Sigmoid colon (tissue), 7 donors: ENCODE measurements at places on chromosomes 4 and X. TPM values are rescaled to one million over a fixed set of nuclear protein-coding genes. Genes with fewer than 3 reads are reported as not detected.

- no peak for DNase-seq
Measured at GRCh38 chrX:147485207-147485606, 426.5 kb upstream of the FMR1 start.

DNA sequence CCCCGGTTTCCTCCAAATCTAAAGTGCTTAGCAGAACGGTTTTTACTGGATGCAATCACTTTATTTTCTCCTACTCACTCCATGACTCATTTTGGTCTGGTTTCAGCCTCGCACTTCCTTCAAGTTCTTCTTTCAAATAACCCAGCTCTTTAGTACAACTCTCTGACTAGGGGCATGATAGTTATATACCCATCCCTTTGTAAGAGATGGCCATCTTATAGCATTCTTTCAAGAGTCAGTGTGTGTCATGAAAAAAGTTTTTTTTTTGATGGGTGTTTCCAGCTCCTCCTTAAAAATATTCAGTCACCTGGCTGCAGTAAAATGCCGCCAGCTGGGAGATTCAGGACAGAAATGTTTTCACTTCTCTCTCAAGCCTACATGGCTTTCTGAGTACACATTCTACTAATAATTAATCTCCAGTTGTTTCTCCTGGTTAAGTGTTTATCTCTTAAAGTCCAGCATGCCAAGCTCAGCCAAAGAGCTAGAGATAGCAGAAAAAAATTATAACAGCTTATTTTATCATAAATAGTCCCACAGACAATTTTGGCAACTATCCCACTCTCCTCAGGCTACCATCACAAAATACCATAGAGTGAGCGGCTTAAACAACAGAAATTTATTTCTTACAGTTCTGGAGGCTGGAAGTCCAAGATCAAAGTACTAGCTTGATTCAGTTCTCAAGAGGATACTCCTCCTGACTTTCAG, 139.3 kb downstream of the GASK1B start:
- DNase-seq = no peak

DNA sequence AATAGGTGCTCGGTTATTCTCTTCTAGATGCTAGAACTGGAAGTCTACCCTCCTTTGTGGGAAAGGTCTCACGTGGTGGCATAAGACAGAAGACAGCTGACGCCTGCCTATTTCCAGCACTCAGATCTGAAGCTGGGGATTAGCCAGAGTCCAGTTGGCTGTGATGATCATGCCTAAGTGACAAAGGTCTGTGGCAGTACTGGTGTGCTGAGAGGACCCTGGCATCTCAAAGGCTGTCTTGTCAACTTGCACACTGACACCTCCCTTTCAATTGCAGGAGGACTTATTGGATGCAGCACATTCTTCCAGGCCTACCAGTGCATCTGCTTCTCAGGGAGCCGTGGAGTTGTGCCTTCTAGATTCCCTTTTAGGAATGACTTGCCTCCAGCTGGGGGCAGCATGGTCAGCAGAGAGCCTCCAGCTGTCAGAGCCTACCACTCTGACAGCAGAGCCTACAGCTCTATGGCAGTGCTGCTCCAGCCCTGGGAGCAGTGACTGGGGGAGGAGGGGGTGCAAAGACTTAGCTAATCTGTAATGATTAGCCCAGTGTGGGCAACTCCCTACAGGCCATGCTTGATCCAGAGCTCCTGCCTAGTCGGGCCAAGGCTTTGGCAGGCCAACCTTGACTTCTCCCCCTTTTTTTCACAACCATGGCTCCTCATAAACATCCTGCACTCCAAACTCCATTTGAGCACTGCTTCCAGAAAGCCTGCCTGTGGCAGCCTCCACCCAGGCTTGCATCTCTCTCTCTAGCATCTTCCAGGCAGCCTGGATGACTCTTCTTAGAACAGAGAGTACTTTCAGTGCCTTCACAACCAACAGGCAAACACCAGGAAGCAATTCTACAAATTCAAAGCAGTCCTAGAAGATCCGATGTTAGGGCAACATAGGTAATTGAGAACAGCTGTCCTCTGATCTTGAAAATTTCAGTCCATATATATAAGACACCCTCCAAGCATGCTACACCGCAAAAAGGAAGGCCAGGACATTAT, 13.8 kb upstream of the FGFBP2 start:
- DNase-seq = no peak

DNA sequence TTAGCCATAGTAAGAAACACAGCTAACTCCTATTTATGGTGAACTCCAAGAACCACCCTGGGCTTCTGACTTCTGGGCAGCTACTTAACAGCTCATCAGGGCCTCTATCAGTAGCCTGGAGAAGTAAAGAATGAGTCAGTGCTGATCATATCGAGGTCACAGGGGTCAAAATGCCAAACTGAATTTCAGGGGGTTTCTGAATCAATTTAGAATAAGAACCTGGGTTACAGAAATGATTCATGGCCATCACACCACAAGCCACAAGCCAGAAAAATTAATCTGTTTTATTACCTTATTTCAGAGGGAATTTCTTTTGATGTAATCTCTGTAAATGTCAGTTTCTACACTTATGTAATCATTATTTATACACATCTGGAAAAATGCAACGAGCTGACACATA, 64.4 kb downstream of the CHST7 start:
- no peak for DNase-seq

Gene ATP2B3
- not detected for polyA plus RNA-seq

GRCh38 chr4:1080432-1080831, 32.9 kb downstream of the RNF212 start:
- DNase-seq = no peak

DNA sequence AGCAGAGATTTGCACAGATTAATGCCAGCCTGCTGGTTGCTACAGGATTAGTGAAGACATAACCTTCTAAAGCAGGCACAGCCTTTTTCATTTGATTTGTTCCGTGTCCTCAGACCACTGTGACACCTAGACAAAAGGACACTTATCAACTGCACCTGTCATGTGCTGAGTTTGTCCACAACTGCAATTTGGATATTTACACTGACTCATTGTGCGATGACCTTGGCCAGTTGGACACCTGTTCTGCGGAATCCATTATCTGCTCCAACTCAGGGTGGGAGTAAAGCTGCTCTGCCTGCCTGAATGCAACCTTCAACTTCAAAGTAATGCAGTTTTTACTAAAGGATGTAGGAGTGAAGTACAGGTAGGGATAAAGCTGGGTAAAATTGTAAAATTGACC, 4.1 kb upstream of the NR0B1 start:
- DNase-seq = no peak

GRCh38 chrX:153981771-153982533, 9.4 kb downstream of the TMEM187 start:
- DNase-seq = no peak

DNA sequence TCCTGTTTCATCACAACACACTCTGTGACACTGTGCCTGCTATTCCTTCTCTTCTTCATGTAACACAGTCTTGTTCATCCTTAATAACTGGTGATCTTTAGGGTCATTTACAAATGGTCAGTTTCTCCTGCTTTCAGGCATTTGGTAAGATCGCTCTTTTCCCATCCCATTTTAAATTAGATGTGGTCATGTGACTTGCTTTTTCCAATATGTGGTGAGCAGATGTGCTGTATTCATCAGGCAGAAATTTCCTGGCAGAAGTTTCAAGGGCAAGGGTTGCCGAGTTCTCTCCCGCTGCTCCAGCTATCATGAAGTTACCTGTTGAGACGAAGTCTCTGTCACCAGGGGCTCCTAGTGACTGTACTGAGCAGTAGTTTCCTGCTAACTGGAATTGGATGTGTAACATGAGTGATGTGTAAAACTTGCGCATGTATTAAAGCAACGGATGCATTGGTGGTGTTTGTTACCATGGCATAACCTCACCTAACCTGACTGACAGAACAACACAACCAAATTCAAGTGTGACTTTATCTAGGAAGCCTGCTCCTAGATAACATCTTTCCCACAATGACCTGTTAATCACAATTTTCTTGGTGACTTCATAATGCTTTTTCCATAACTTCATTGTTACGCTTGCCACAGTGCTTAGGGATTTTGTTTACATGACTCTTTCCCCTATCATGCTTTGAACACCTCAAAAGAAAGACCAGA, 29.5 kb upstream of the BMPR1B start:
- DNase-seq = no peak

Gene CAPN6
- 1.2 TPM for polyA plus RNA-seq

- no peak for DNase-seq
Measured at GRCh38 chr4:116070283-116070682, 956.9 kb upstream of the NDST4 start.

Gene MOB1B
- 3.7 TPM for polyA plus RNA-seq

Gene HAND2
- polyA plus RNA-seq = 7.2 TPM

Gene CHST7
- polyA plus RNA-seq = 2.1 TPM

DNA sequence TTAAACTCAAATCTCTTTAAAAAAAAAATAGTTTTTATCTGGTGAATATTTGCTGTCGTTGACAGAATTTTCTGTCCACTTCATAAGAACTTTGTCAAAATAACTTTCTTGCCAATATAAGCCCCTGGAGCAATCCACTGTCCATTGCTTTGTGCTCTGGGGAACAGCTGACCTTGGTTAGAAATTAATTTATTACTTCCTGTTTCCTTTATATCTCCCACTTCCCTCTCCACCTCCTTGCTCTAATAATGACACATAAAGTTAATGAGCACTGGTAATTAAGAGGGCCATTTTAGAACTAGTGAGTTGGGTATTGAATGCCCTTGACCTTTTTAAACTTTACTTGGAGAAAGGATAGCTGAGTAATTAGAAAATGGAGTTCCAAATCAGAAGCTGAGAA, 151.3 kb upstream of the LEF1 start:
- DNase-seq = no peak

- no peak for DNase-seq
Measured at GRCh38 chr4:55311792-55312488, 34.1 kb upstream of the SRD5A3 start.

DNA sequence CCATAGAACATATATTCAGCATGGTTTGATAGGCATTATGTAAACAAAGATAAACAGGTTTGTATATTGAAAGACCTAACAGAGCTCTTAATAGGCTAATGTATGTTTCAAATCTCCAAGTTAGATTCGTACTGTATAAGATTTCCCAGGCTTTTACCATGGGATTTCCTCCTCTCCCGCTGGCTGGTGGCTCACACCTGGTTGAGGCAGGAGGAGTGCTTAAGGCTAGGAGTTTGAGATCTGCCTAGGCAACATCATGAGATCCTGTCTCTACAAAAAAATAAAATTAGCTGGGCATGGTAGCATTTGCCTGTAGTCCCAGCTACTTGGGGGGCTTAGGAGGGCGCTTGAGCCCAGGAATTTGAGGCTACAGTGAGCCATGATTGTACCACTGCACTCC, 5.4 kb downstream of the CPE start:
- no peak for DNase-seq

Gene ANK2
- polyA plus RNA-seq = 1.4 TPM

DNA sequence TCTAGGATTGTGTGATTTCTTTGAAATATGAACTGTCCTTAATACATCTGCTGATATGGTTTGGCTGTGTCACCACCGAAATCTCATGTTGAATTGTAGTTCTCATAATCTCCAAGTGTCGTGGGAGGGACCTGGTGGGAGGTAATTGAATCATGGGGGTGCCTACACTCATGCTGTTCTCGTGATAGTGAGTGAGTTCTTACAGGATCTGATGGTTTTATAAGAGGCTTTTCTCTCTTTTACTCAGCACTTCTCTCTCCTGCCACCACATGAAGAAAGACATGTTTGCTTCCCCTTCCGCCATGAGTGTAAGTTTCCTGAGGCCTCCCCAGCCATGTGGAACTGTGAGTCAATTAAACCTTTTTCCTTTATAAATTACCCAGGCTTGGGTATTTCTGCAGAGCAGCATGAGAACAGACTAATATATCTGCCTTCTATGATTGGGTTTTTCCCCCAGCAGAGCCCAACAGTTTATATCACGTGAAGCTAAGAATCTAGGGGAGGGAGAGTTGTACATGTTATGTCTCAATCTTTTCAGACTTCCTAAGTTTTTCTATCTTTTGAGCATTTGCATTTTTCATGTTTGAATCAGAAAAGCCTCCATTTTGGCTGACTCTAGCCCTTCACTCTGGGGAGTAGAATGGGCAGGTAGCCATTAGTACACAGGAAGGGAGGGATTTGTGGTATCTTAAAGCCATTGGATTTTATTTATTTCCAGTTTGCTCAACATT, 58.9 kb downstream of the PLAC1 start:
- peak; percentile 72 for DNase-seq

GRCh38 chrX:8201896-8202331, 30.8 kb upstream of the VCX2 start:
- no peak for DNase-seq

DNA sequence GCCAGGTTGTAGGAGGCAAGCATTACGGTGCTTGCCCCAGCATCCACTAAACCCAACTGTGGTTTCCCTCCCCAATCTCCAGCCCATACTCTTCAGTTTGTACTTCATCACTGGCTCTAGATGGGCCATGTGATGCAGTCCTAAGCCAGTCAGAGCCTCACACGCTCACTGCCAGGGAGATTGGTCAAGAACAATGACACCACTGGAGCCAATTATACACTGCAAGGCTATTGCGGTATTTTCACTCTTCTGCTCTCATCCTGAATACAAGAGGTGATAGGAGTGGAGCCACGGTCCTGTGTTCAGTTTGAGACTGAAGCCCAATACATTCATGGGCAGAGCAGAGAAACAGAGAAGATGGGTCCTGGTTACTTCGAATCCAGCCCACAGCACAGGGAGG, 58.4 kb downstream of the SEPSECS start:
- DNase-seq = no peak

Gene ARSJ
- 1.8 TPM for polyA plus RNA-seq

DNA sequence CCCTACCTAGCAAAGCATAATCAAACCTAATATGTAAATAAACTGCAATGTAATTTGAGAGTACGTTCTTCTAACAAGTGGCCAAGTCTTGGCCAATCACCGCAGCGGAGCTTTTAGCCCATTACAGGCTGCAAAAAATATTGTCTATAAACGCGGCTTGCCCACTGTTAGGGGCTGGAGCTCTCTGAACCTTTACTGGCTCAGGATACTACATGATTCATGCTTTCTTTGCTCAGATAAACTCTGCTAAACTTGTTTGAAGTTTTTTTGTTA, 990 bp upstream of the HADH start:
- DNase-seq = no peak

DNA sequence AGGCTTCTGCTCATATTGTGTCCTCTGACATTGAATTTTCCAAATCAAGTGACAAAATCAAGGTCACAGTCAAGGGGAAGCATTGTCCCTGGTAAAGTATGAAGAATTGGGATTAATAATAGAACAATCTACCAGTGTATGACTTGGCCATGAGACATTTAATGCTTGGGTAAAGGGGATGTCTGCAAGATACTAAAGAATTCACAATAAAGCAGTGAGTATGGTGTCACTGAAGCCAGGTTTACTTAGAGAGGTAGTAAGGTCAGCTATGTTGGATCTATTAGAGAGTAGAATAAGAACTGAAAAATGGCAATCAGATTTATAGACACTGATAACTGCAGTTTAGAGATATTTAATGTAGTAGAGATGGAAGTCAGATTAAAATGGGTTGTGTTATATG, 349.2 kb downstream of the BMPR1B start:
- no peak for DNase-seq

DNA sequence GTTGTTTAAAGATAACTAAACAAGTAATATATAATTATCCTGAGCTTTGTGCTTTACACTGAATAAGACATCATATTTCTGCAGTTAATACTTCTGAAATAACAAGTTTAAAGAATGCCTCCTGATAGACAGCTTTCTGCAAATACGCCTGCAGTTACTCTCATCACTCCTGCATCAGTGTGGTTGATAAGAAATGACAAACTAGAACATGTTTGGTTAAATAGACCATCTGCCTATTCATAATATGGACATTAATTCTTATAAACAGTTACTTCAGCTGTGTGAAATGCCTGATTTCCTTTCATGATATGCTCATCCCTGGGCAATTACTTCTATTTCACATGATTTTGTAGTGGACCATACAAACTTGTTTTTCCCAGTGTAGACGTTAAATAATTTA, 7.0 kb upstream of the TENM3 start:
- no peak for DNase-seq
